ENCODE measurements at places on chromosomes 3 and 15. TPM values are rescaled to one million over a fixed set of nuclear protein-coding genes. Genes with fewer than 3 reads are reported as not detected.

Gene HAPLN3
- 0.87 TPM for total RNA-seq

Gene CCR9
- total RNA-seq = not detected

Gene UNC13C
- total RNA-seq = not detected

Gene DNAH1
- 5.0 TPM for total RNA-seq

Gene NME9
- total RNA-seq = not detected

Gene PXK
- total RNA-seq = 54.4 TPM

Gene CACNA2D3
- total RNA-seq = under 0.01 TPM

Gene SEMA7A
- total RNA-seq = 15.1 TPM

Gene GP5
- total RNA-seq = 0.17 TPM

Gene CYP1A2
- not detected for total RNA-seq

Gene TNNC1
- total RNA-seq = not detected

Gene CHST14
- 15.9 TPM for total RNA-seq

Gene CD200
- total RNA-seq = not detected

Gene TEX55
- not detected for total RNA-seq

Gene ADAMTSL3
- 1.2 TPM for total RNA-seq

Gene BDH1
- 1.7 TPM for total RNA-seq

Gene KCNMB2
- total RNA-seq = under 0.01 TPM

Gene SMAD6
- total RNA-seq = 16.6 TPM

Gene ST3GAL6
- 0.99 TPM for total RNA-seq

Gene NEK11
- total RNA-seq = 11.6 TPM

Gene POLQ
- total RNA-seq = 0.99 TPM

Gene BFSP2
- total RNA-seq = not detected

Gene AMOTL2
- 77.1 TPM for total RNA-seq

Gene TLR9
- under 0.01 TPM for total RNA-seq
